ENCODE measurements at places on chromosomes 3 and 15.

DNA sequence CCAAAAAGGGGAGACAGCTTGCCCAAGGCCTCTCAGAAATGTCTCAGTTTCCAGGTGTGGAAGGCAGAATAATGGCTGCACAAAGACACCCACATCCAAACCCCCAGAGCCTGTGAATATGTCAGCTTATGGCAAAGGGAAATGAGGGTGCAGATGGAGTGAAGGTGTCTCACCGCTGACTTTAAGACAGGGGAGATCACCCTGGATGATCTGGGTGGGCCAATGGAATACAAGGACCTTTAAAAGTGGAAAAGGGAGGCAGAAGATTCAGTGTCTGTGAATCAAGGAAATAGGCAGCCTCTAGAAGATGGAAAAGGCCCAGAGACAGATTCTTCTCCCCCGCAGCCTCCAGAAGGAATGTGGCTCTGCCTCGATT, 48.8 kb upstream of the ATP2B2 start:
- no peak for DNase-seq

DNA sequence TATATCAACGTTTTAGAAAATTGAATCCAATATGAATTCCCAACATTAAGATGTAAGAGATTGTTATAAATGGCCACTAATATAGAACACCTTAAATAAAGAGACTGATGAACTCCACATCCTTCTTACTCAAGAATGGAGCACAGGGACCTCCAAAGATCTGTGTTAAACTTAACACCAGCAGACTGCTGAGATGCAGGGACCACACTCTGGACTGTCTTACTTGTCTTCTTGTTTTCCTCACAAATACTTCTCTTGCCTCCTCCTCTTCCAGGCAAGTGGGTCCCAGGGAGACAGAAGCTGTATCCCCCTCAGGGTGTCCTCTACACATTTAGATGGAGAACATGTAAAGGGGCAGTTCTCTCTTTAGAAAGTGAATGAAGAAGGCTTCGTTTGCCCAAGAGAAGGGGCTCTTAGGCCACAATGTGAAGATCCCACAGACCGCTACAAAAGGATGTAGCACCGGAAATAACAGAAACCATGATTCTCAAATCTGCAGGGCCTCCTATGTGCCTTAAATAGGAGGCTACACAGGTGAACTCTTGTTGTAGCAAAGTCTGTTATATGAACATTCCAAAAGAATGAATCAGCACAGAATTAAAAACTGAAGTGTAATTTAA, 52.2 kb downstream of the SATB1 start:
- DNase-seq, result no peak

- DNase-seq, result no peak
Observed at GRCh38 chr3:100252001-100252400, 8.8 kb upstream of the TBC1D23 start.

DNA sequence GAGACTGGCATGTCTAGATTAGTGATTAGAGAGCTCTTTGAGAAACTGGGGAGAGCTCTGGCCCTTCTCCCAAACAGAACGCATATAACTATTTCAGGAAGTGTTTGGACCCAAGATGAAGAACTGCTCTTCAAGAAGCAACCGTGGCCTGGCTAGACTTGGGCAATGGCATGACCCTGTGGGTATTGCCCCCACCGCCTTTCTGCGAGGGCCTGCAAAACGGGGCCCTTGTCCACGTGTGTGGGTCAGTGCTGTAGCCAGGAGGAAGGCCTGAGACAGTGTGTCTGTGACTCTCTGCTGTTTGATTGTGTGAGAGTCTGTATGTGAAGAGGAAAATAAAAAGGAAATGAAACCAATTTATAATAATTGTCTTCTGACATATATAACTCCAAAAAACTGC, 42.5 kb downstream of the EEFSEC start:
- no peak for DNase-seq

DNA sequence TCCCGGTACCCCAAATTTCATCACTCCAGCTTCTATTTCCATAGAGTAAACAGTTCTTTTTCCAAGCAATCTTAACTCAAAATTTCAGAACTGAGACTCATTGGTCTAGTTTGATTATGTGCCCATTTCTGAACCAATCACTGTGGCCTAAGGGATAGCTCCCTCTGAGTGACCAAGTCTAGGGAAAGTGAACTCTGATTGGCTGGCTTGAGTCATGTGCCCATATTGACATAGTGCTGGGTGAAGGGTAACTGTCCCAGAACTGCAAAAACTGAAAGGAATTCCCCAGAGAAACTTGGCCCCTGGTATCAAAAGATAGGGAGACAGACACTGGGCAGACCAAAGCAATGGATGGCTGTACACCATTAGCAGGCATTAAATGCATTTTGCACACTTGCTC, 171.2 kb upstream of the WNT5A start:
- no peak for DNase-seq

GRCh38 chr3:13027154-13027553, 46.1 kb downstream of the IQSEC1 start:
- DNase-seq, result no peak

DNA sequence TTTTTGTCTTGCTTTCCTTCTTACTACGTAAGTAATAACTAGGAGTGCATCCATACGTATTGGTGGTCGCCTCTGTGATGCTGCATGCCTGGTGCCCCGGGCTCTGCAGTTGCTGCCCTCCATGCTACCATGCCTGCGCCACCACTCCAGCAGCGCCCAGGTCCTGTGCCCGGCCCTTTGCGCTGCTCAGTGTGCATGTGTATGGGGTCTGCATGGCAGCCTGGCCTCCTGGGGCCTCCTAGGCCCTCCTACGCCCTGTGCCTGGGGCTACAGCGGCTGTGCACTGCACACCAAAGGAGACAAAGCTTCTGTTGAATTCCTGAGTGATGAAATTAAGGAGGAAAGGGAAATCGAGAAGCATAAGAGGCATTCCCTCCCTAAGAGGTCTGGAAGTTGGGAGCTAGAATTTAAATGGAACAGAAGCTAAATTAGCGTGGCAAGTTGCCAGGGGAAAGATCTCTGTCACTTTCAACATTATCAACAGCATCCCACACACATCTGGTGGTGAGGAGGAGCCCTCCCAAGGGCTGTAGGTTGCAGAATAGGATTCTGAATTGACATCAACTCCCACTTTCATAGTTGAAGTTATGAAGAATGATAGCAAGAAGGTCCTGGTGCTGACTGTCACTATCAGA, 275.0 kb upstream of the CHRM5 start:
- DNase-seq, result no peak

DNA sequence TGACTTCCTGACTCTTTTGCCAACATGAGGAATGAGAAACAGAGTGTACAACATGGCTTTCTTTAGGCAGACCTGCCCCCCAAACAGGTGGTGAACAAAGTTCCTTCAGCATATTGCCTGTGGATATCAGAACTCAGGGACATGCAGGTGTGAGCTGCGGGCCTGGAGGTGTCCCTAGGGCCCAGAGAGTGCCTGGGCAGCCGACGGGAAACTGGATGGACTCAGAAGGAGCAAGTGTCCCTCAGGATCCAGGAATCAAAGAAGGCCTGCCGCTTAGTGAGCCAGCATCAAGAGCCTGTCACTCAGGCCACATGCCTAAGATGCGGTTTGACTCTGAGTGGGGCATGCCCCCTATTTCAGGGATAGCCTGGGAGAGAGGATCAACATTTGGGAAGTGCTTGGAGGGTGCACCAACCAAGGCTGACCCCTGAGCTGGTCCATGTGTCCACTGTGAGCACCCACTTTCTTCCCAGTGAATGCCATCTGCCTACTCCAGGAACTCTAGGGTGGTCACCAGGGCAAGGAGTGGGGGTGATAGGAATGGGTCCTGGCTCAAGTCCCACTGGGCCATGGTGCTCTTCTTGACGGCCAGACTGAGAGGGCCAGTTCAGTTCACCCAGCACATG, 16.1 kb upstream of the POLR2M start:
- no peak for DNase-seq

GRCh38 chr3:47007482-47008233, 28.2 kb downstream of the NBEAL2 start:
- DNase-seq, result no peak

DNA sequence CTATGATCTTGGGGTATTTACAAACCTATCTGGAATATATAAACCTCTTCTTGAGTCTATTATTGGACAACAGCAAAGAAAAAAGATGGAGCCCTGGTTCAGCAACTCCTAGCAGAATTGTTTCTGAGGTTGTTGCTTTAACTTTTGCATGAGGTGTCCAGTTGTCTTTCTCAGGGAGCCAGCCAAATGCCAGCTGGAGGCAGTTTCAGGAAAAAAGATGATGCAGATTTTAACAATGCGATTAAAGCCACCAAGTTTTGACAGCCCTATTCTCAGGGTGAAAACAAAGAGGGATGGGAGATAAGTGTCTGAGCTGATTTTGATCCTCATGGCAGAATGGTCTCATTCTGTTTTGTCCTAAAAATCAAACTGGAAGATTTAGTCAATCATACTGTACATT, 181.6 kb upstream of the RASGRP1 start:
- no peak for DNase-seq

DNA sequence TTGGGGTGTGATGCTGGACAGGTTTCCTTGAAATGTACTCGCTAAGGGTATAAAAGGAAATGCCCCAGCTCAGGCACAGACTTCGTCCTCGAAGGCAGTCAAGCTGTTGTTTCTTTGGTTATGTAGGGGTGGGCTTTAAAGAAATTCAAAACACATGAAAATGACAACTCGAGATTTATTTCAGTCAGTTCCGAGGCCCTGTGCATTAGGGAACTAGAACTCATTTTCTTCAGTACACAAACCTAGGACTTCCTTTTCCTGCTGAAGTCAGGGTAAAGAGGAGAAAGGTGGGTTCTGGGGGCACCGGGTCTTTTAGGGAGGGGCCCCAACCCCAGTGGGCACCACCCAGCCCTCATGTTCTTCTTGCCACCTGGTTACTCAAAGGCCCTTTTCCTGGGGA, 7.7 kb downstream of the CCR9 start:
- no peak for DNase-seq

- no peak for DNase-seq
Observed at GRCh38 chr15:80609091-80609490, 86.0 kb upstream of the ABHD17C start.

- no peak for DNase-seq
Observed at GRCh38 chr3:120454076-120454689, 3.4 kb upstream of the FSTL1 start.

DNA sequence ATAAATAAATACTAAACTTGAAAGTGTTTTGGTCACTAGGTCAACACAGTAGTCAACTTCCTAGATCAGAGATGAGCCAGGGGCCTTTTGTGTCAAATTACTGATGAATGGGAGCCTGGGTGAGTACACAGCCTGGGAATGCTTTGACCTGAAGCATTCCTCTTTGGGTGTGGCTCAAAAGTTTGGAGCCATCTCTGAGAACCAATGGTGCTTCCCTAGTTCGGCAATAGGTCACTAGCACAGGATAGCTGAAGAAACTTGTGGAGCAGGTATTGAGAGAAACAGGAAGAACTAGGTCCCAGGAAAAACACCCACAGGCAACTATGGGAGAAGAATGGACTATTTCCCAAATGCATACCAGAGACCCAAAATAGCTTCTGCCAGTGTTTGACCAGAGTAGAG, 56.6 kb upstream of the PLXND1 start:
- DNase-seq, result no peak

GRCh38 chr3:19399836-19400235, 251.5 kb downstream of the KCNH8 start:
- DNase-seq, result no peak

DNA sequence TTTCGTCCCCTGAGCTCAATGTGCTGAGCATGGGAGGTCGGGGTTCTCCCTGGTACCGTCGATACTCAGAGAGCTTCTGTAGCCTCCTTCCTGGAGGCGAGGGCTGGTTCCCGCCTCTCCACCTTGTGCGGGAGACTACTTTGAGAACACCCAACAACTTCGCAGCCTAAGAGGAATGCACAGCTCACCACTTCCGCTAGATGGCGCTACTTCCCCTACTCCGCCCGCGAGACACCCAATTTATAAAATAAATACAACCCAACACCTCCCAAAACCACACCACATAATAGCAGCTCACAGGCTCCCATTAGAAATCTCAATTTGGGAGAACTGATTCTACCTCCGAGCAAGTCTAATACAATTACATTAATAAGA, 1.2 kb downstream of the RGMA start:
- peak; percentile 51 for DNase-seq

DNA sequence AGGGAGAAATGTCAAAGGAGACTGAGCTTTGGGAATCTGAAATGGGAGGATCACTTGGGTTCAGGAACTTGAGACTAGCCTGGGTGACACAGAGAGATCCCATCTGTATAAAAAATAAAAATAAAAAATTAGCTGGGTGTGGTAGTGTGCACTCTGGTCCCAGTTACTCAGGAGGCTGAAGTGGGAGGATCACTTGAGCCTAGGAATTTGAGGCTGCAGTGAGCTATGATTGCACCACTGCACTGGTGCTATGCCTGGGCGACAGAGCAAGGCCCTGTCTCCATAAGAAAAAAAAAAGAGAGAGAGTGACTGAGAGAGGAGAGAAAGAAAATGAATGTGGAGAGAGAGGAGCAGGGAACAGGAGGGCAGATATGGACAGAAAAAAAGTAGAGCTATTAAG, 72.8 kb downstream of the SENP2 start:
- no peak for DNase-seq

GRCh38 chr3:48544141-48544540, 12.5 kb downstream of the PFKFB4 start:
- no peak for DNase-seq

DNA sequence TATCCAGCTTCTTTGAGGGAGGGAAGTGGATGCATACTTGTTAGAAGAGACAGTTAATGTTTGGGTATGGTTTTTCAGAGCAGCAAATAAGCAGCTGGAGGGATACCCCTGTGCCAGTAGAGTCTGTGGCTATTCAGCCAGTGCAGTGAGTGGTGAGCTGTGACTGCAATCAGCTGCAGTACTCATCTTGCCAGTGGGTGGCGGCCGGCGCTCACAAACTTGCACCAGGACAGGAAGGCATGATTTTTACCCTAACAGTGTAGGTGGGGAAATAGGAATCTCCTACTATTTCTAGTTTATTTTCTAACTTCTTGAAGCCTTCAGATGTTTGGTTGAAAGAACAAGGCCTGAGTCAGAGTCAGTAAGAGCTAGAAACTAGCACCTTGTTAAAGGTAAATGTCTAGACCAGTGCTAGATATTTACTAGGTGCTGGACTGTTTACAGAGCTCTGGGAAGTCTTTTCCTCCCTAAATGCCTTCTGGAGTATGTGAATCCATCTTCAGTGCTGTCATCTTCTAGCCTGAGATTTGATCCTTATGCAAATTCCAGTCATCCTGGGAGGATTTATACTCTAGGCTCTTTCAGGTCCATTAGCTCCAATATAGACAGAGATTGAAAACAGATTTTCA, 23.6 kb downstream of the TIMP4 start:
- DNase-seq, result peak; percentile 65

- peak; percentile 48 for DNase-seq
Observed at GRCh38 chr3:176872771-176873209, 324.5 kb downstream of the TBL1XR1 start.

- DNase-seq, result no peak
Observed at GRCh38 chr3:150079029-150079739, 108.5 kb upstream of the PFN2 start.

- no peak for DNase-seq
Observed at GRCh38 chr3:57637391-57637790, 40.2 kb upstream of the ARF4 start.

DNA sequence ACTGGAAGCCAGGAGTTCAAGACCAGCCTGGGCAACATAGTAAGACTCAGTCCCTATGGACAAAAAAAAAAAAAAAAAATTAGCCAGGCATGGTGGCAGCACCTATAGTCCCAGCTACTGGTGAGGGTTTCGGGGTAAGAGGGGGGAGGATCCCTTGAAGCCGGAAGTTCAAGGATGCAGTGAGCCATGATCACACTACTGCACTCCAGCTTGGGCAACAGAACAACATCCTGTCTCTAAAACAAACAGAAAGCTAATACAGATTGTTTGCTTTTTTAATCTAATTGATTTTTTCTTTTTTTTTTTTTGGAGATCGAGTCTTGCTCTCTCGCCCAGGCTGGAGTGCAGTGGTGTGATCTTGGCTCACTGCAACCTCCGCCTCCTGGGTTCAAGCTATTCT, 1.6 kb upstream of the IMP3 start:
- DNase-seq, result no peak
